ENCODE measurements at places on chromosomes 1 and 21.

DNA sequence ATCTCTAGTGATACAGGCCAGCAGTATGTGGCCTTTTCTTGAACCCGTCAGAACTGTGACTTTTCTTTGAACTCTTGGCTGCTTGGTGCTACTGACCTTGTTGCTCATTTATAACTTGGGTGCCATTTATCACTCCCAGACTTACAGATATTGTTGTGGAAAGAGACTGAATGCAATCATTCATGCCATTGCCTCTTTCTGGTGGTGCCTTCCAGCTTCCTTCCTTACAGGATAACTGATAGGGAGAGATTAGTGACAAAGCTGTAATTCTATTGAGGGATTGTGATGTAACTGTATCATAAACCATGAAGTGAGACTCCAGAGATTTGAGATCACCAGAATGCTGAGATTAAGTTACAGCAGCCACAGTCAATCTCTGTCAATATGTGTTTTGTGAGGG is 256.5 kb downstream of the USP25 start:
- no peak for DNase-seq

- DNase-seq: no peak
Observed at GRCh38 chr1:83928396-83928795, 70.5 kb downstream of the TTLL7 start.

DNA sequence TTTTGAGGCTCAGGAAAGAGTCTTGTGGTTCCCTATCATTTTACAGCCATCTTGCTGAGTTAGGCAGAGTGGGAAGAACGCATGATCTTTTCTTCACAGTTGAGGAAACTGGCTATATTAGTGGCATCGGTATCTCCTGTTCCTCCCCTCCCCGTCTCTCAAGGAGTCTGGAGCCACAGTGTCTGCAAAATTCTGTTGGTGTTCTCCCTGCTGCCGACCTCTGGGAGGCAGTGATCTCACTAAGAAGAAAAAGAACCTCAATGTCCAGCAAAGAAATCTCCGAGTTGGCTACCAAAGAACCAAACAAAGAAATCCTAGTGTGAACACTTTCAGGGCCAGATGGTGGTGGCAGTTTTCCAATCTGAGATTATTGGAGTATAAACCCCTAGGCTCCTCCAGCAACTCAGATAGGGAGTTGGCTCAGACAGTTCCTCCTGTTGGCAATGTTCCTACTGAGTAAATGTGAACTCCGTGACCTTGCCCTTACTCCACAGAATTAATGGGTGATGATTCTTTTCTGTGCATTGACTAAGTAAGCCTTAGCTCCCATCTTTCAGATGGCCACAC is 41.2 kb downstream of the PRAMEF20 start:
- DNase-seq: no peak

DNA sequence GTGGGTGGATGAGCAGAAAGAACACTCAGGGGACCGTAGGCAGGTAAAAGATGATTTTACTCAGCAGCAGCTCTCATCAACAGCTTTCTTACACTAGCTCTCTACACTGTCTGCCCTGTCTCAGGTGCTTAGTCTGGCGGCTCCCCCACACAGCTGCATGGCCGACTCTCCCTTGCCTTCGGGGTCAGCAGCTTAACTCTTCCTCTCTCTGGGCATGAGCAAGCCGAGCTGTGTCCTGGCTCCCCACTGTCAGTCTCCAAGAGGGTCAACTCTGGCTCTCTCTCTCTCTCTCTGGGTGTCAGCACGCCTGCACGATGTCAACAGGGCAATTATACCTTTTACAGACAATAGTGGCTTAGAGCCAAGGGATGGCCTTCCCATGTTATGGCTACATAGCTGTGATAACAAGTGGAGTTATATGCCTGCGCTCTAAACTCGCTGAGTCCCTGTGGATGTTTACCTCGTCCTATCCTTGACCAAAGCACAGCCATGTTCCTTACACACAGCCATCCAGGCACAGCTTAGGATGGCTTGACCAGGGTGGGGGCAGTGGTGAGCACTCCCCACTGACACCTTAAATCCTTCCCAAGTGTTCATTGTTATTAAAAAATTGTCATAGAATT is 3.1 kb upstream of the BCL10 start:
- DNase-seq: no peak

DNA sequence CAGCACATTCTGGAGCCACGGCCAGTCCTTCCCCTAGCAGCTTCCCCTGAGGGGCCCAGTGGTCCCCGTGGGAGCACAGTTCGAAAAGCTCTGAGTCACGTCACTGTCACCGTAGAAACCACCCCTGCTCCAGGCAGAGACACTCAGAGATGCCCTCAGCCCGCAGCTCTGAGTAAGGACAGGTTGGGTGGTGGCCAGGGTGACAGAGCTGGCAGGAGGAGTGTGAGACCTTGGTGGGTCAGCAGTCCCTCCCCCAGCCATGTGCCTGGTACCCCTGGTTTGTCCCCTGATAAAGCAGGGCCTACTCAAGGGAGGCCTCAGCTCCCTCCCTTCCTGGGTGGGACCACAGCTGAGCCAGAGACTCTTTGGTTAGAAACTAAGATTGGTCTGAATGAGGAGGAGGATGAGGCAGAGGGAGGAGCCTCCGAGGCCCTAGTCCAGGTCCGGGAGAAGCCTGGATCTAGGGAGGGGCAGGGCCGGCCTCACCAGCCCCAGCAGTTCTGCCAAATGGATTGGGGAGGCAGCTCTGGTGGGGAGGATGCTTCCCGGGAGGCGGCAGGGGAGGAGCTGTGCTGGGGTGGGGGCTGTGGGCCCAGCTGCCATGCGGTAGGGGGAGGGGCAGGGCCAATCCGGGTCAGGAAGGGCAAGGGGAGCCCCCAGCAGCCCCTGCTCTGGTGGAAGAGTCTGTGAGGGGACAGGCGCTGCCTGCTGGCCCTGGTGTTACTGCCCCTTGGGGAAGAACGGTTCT is 55.2 kb downstream of the SLC9A1 start:
- DNase-seq: no peak

- peak; percentile 14 for DNase-seq
Observed at GRCh38 chr1:168970926-168971659, 135.4 kb upstream of the ATP1B1 start.

Data from posterior cingulate gyrus (tissue), 11 donors.